Caco-2 (cell line): ENCODE measurements at places on chromosomes 7 and 10. TPM values are rescaled to one million over a fixed set of nuclear protein-coding genes. Genes with fewer than 3 reads are reported as not detected.

DNA sequence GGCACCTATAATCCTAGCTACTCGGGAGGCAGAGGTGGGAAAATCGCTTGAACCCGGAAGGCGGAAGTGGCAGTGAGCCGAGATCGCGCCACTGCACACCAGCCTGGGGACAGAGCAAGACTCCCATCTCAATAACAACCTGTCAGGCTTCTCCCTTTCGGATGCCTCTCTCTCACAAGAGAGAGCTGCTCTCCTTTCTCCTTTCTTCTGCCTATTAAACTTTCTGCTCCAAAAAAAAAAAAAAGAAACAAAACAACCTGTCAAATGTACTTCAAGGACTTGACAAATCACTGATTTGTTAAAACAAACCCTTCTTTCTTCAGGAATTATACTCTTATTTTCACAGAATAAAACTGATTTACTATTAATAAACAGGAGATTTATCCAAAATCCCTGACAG lies 3.6 kb downstream of the PSAP start:
- no peak for DNase-seq

DNA sequence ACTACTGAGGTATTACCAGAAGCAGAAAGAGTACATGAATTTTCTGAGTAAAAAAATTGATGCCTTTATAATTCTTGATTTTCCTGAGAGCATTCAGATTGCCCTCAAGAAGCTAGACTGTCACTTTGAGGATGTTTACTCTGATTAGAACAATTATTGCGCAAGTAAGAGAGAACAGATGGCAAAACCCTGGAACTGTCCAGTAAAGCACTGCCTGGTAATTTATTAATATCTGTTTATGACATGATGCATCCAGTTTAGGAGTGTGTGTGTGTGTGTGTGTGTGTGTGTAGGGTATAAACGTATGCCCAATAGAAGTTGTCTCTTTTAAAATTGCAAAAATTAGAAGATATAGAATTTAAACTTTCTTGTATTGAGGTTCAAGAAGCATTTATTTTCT lies 379.7 kb downstream of the PHTF2 start:
- DNase-seq: no peak

DNA sequence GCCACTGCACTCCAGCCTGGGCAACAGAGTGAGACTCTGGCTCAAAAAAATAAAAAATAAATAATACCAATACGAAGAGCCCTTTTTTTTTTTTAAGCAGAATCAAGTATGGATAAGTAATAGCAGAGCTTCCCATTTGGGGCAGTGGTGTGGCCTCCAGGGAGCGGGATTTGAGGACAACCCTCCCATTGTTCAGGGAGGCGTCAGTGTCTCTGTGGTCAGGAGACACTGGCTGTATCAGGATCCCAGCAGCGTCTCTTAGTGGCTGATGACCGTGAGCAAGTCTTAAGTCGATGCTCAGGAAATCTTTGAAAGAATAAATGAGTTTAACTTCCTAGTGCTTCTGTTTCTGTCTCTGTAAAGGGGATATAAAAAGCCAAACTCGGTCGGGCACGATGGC lies 25.2 kb upstream of the SH2B2 start:
- no peak for DNase-seq

DNA sequence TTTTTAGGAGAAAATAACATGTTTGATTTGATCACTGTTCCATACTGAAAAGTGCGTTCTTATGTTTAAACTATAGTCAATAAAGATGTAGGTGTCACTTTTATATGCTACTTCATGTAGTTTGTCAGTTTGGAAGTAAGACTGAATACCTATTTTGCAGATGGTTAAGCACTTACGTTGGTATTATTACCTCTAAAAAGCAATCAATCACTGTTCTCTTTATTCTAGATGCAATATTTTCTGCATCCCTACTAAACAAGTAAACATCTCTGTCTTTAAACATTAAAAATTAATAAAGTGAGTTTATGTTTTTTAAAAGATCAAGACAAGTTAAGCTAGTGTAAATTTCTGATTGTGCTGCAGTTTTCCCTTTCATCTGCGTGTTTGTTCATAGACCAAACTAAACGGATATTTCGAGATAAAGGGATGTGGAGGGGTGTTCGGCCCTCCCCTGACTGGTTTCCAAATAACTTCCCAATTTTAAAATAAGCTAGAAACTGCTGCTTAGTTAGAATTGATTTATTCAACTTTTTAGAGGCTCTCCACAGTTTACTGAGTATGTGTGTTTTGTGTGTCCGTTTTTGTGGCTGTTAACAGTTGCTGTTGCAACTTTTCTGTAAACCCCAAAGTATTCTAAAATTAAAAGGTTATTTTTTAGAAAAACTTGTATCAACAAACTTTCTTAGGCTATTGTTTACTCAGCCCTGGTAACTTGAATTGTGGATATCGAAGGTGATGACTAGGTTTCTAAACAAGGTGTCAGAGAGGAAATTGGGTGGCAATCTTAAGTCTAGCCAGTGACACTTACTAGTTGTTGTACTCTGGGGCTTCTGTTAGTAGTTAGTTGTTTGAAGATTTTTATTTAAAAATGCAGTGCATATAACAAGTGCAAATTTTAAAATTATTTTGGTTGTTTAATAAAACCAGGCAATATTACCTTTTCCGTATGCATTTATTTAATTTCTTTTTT lies 974 bp downstream of the KIF11 start:
- no peak for DNase-seq

Gene CYP3A7
- not detected in 2 replicates for total RNA-seq

DNA sequence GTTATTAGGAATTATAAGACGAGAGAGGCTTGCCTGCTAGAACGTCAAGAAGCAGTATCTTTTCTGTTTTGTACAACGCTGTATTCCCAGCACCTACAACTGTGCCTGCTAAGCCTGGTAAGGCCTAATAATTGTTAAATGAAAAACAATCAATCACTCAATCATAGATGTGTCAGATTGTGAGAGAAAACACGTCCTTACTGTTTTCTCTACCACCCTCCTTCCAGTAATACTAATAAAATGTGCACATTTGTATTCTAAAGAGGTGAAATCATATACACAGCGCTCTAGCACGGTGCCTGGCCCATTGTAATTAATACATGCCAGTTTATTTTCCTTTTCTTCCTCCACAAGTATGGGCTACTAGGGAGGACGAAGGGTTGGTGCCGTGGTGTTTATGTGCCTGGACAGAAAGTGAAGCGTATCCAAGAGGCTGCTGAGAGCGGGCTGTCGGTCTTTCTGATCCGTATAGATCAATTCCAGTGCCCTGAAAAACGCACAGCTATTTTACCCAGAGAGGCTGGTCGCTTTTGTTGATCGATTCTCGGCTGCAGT lies 1.5 kb upstream of the AUTS2 start:
- DNase-seq: no peak

- no peak for DNase-seq
Observed at GRCh38 chr7:132446666-132447278, 129.5 kb downstream of the PLXNA4 start.

- DNase-seq: no peak
Observed at GRCh38 chr7:13743226-13743625, 246.2 kb downstream of the ETV1 start.

Gene IGF2BP3
- 124 and 127 TPM in 2 replicates for total RNA-seq
